Activated T-cell treated with anti-CD3 and anti-CD28 coated beads, Interleukin-2, amount 50 U/mL, for 48 hours (primary cell): ENCODE measurements at places on chromosomes 4 and X.

GRCh38 chr4:79923281-79923680 lies 149.7 kb downstream of the ANTXR2 start:
- no peak for DNase-seq

DNA sequence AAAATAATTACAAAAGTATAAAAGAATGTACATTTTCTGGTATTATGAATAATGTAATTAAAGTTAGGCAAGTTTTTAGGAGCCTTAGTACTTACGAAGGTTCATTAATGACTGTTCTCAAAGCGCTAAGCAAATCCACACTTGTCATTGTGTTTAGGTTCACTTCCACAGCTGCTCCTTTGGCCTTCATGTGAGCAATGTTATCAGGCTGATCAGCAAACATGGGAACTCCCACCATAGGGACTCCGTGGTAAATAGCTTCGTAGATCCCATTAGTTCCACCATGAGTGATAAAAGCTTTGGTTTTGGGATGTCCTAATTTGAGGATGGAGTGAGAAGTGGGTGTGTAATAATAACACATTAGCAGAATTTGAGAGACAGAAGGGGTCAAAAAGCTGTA lies 45.1 kb downstream of the UGT2A2 start:
- no peak for DNase-seq

DNA sequence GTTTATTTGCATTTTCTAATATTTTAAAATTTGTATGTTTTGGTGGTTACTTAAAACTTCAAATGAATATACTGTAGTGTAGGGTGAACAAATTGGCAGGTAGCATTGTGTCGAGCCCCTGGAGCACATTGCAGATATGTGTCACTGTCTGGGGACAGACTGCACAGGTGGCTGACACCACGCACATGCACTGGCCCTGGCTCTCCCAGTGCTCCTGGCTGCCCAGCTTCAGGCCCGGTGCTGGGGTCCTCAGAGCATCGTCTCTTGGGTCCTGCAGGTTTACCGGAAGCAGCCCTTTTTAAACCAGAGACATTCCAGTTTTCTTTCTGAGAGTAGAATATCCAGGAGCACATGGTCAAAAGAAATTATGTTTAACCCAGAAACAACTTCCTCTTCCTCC lies 15.6 kb downstream of the BST1 start:
- no peak for DNase-seq

DNA sequence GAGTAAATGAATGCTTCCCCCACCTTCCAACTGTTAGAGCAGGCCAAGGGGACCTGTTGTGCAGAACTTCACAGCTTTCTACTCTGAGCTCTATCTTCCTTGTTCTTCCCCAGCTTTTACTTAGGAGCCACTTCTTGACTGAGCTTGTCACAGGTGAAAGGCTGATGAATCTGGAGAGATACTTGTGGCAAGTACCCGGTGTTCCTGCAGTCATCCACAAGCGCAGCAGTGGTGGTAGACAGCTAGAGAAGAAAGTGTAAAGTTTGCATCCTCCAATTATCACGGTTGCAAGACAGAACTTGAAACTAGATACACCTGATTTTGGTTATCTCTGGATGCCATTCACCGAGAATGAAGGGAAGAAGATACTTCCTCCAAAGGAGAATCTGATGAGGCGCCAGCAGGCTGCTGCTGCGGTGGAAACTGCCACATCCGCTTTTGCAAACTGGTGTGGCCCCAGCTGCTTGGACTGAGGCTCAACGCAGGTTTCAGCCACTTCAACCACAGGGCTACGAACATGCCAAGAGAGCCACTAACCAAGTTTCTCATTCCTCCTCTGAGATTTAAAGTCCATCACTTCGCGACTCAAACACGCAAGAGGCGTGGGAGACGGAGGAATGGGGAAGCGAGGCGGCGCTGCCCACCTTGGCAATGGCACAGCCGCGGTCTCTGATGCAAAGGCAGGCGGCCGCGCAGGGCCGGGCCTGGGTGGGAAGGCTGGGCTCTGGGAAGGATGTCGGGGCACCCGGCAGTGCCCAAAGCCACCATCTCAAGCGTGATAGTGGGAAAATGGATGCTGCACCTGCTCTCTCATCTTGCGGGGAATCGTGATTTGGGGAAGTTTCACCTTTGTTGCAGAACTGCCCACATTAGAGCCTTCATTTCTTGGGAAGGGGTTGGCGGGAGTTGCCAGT lies 1.3 kb upstream of the FHIP1A start:
- peak; percentile 67 for DNase-seq
